GM23248 (cell line): ENCODE measurements at places on chromosomes 5 and 9. TPM values are rescaled to one million over a fixed set of nuclear protein-coding genes. Genes with fewer than 3 reads are reported as not detected.

DNA sequence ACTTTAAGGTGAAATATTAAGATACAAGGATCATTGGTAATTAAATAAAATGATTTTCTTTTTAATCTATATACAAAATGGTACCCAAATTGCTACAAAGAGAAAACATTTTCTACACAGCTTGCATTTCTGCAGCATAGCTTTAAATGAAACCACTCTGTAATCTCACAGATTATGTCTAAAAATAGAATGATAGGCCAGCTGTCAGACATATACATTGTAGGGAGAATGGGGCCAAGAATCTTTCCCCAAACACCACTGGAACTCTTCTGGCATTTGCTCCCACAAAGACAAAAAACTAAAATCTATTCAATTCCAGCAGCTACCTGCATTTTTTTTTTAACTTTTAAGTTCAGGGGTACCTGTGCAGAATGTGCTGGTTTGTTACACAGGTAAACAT is 124.1 kb upstream of the NR5A1 start:
- DNase-seq, result no peak
- no peak overlapping the region for H3K4me3 ChIP-seq
- H3K36me3 ChIP-seq, result no peaks in the 10 kb centered on the region
- H3K27me3 ChIP-seq, result no peaks in the 10 kb centered on the region
- H3K4me1 ChIP-seq, result peaks cover 23% of the 10 kb centered on the region

DNA sequence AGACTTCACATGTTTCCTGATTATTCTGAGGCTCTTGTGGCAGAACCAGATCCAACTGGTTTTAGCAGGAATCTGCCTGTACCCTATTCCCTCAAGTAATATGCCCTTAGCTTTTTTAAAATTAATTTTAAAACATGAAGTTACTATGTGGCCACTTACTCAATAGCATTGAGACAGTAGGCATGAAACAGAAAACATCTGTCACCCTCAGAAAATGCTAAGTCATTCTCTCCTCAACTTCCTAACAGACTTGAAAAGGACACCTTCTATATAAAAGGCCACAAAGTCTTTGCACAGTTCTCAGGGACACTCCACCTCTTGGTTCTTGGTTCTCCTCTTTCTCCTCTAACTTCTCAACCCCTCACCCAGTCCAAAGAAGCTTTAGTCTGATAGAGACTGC is 277.8 kb downstream of the RAB3C start:
- DNase-seq, result no peak
- no peak overlapping the region for H3K27ac ChIP-seq
- no peaks in the 10 kb centered on the region for H3K36me3 ChIP-seq
- no peaks in the 10 kb centered on the region for H3K4me1 ChIP-seq

GRCh38 chr9:98774746-98775145 is 21.6 kb downstream of the ANKS6 start:
- H3K27me3 ChIP-seq, result no peaks in the 10 kb centered on the region
- peaks cover 22% of the 10 kb centered on the region; the same call in 1 of the 2 replicates for H3K36me3 ChIP-seq
- peak; percentile 52 for DNase-seq
- H3K27ac ChIP-seq, result no peak overlapping the region

- no peaks in the 10 kb centered on the region for H3K36me3 ChIP-seq
- no peaks in the 10 kb centered on the region for H3K4me1 ChIP-seq
- no peaks in the 10 kb centered on the region for H3K27me3 ChIP-seq
- H3K27ac ChIP-seq, result no peak within 1 kb of the TSS
These were observed at the start of gene ANKDD1B for GRCh38 chr5:75611311-75612225. Gene ANKDD1B, plus strand, starts transcription at chr5:75611453. Its CDS starts 182 bp downstream, at chr5:75611635.

The OR5C1 gene
- not detected in 2 replicates for polyA plus RNA-seq

DNA sequence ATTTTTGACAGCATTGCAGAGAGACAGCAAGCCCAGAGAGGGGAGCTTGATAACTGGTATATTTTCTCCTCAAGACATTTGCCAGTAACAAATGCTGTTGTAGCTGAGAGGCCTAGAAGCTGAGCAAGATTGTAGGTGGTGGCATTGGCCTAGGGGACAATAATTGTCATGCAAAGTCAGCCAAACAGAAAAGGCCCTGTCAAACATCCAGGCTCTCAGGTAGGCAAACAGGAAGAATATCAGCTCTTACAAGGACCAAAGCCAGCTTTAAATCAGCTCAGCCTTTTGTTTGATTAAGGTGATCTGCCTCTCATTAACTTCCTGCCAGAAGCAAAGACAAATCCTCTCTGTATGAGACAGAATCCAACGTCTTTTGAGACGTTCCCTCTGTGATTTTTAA is 29.7 kb upstream of the BARX1 start:
- H3K4me1 ChIP-seq, result no peaks in the 10 kb centered on the region
- 0 out of 2 replicates have a peak, but pooled peaks cover 7% of the 10 kb centered on the region for H3K27me3 ChIP-seq
- H3K36me3 ChIP-seq, result no peaks in the 10 kb centered on the region
- H3K4me3 ChIP-seq, result no peak overlapping the region
- DNase-seq, result no peak

- H3K4me3 ChIP-seq, result no peak overlapping the region
- no peak for DNase-seq
- no peak overlapping the region for H3K27ac ChIP-seq
- H3K4me1 ChIP-seq, result no peaks in the 10 kb centered on the region
- H3K27me3 ChIP-seq, result peaks cover 35% of the 10 kb centered on the region
These were observed 6.1 kb downstream of the GARIN3 start for GRCh38 chr5:157160001-157160400.

The CER1 gene
- polyA plus RNA-seq, result not detected in 2 replicates

GRCh38 chr9:124771867-124772679 is 962 bp upstream of the NR6A1 start:
- DNase-seq, result peak; percentile 78
- peaks cover 3% of the 10 kb centered on the region; the same call in 1 of the 2 replicates for H3K4me1 ChIP-seq
- no peaks in the 10 kb centered on the region for H3K36me3 ChIP-seq
- H3K4me3 ChIP-seq, result peak overlapping the region; percentile 79
- H3K27ac ChIP-seq, result no peak overlapping the region
- peaks cover 34% of the 10 kb centered on the region for H3K27me3 ChIP-seq

DNA sequence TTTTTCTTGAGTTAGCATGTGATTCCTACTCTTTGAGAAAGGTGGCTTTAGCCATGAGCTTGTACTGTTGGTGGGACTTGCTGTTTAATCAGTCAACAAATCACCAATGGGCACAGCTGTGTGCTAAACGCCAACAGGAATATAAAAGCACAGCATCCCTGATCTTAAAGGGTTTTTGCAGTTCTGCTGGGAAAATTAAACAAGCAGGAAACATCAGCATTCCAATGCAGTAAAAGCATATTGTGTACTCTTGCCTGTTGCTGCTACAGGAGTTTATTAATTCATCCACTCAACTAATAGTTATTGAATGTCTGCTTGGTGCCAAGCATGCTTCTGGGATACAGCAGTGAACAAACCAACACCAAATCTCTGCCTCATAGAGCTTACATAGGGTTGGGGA is 27.4 kb upstream of the F2RL1 start:
- H3K36me3 ChIP-seq, result no peaks in the 10 kb centered on the region
- H3K4me1 ChIP-seq, result peaks cover 30% of the 10 kb centered on the region
- H3K27me3 ChIP-seq, result no peaks in the 10 kb centered on the region
- peak overlapping the region; percentile 40 for H3K4me3 ChIP-seq
- peak overlapping the region; percentile 92 for H3K27ac ChIP-seq

DNA sequence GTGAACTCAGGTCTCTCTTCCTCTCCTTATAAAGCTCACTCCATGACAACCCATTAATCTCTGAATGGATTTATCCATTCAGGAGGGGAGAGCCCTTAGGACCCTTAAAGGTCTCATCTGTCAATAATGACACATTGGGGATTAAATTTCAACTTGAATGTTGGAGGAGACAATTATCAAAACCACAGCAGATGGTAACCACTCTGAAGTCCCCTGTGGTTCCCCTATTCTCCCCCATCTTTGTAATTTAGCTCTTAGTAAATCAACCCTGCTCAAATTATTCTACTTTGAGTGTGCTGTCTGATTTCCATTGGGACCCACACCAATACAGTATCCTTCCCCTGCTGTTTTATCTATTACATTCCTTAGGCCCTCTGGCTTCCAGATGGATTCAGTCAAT is 72.0 kb upstream of the RAI14 start:
- H3K36me3 ChIP-seq, result no peaks in the 10 kb centered on the region
- no peak overlapping the region for H3K4me3 ChIP-seq
- H3K27ac ChIP-seq, result no peak overlapping the region
- H3K4me1 ChIP-seq, result peaks cover 51% of the 10 kb centered on the region
- no peak for DNase-seq
- H3K27me3 ChIP-seq, result no peaks in the 10 kb centered on the region

DNA sequence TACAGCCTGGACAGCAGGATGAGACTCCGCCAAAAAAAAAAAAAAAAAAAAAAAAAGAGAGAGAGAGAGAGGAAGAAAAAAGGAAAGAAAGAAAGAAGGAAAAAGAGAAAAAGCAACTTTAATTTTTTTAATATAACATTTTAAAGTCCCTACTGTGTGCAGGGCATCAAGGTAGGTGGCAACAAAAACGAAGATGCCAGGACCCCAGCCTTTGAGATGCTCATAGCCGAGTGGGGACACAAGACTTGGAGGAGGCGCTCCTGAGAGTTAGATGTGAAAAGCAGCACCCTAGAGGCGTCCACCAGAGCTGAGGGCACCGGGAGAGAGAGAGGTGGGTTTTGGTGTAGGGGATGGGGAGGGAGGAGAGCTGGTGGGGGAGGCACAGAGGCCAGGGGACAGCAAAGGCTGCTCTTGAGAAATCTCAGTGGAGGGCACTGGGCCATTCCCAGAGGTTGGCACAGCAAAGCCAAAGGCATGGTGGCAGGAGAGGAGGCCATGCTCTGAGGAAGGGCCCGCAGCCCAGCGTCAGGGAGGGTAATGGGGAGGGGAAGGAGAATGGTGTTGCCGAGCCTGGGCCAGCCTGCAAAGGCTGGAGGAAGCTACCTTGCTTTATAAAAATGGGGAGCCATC is 135.6 kb downstream of the C9orf50 start:
- peaks cover 74% of the 10 kb centered on the region for H3K4me1 ChIP-seq
- DNase-seq, result peak; percentile 18
- no peaks in the 10 kb centered on the region for H3K36me3 ChIP-seq
- no peak overlapping the region for H3K4me3 ChIP-seq
- no peaks in the 10 kb centered on the region for H3K27me3 ChIP-seq
- H3K27ac ChIP-seq, result peak overlapping the region; percentile 100

The IFNA1 gene
- polyA plus RNA-seq, result 1.1 and 1.6 TPM in 2 replicates
